Amniotic epithelial cell (primary cell): ENCODE measurements at places on chromosomes 4 and X.
A peak's percentile ranks its signal among the peaks of the same experiment; 100 is the strongest.

DNA sequence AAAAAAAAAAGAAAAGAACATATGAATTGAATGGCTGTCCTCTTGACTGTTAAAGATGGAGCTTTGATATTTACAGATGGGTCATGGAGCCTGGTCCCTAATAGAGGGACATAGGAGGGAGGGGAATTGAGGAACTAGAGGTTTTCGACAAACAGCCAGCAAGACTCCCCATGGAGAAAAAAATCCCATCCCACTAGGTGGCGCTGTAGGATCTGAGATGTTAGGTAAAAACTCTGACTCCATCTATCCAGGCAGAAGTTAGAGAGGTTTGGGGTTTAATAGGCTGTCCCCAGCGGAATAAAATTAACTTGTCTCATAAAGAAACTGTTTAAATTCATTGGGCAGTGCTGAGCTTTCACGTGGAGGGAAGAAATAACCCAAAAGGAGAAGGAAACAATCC, 45.9 kb downstream of the HMGB2 start:
- peak; percentile 75 for DNase-seq

DNA sequence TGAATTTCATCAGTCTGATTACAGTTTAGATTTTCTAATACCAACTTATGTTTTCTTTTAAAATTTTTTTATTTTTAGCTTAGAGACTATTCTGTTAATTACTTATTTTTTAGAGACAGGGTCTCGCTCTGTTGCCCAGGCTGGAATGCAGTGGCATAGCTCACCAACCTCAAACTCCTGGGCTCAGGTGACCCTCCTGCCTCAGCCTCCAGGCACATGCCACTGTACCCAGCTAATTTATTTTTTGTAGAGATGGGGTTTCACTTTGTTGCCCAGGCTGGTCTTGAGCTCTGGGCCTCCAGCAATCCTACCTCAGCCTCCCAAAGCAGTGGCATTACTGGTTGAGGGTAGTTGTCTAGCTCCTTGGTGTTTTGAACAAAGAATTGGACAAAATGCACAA, 102.0 kb downstream of the KLHL8 start:
- DNase-seq: no peak

DNA sequence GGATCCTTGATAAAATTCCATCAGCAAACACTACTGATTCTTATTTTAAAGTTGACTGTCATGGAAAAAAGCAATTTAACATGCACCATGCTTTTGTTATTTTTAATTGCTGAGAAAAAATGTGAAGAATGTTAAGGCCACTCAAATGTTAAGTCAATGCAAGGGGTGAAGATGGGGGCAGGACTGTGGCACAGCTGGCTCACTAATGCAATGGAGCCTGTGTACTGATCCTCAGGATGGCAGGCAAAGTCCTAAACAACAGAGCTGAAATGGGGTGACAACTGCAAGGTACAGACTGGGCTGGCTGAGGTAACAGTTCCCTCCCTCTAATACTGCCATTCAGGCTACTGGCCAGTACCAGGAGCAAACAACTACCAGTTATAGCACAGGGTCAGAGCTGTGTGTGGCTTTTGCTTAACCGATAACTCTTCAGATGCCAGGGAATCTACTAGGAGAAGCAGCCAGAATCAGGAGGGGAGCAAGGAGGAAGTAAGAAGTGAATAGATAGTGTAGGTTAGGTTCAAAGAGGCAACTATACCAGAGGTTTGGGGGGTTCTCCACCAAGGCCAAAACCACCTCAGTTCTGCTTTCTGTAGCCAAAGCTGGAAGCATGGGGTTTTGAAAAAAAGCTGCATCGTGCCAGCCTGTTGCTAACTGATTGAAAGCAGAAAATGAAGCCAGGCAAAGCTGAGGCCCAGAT, 372.6 kb downstream of the OPHN1 start:
- DNase-seq: peak; percentile 3

DNA sequence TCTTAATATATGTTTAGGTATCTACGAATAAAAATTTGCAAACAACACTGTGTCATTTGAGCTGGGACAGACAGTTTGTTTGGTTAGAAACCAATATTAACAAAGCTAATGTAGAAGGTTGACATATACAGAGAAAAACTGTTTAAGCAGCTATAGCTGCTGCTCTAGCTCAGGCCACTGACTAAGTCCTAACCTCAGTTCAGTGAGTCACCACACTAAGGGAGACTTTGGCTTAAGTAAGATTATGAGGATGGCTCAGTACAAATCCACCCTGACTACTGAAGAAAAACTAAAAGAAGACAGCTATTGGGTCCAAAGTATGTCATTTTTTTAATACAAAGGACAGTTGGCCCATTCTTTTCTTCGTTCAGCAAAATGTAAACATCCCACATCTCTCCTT, 717.3 kb upstream of the ACTRT1 start:
- peak; percentile 6 for DNase-seq

- DNase-seq: peak; percentile 53
These were observed 132.8 kb upstream of the MAP9 start for GRCh38 chr4:155509555-155509954.

DNA sequence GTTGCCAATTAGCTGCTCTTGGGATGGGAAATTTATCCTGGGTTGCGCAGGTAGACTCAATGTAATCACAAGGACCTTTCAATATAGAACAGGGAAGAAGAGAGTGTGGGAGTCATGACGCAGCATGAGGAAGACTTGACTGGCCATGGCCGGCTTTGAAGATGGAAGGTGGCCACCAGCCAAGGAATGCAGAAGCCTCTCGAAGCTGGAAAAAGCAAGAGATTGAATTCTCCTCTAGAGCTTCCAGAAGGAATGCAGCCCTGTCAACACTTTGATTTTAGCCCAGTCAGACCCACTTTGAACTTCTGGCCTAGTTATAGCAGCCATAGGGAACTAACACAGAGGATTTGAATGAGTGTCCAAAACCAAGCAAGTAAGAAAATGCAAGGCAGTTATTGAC, 14.7 kb upstream of the SH3KBP1 start:
- no peak for DNase-seq

DNA sequence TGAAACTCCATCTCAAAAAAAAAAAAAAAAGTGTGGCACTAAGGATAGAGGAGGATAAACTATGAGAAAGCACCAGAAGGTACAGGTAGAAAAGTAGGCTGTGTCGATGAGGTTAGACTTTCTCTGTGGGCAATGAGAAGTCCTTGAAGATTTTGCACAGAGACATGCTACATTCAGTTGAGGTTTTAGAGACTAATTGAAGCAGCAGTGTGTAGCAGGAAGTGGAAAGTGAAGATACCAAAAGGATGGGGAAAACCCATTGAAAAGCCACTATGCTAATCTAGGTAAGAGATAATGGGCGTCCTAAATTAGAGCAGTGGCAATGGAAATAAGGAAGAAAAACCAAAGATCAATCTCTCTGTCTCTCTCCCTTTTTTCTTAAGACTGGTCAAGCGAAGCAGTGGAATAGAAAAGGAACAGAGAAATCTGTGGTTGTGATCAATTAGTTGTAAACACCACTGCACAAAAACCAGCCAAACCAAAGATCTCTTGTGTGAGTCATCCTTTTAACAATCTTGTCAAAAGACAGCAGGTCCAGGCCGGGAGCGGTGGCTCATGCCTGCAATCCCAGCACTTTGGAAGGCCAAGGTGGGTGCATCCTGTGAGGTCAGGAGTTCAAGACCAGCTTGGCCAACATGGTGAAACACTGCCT, 3.5 kb downstream of the SPINK2 start:
- no peak for DNase-seq

DNA sequence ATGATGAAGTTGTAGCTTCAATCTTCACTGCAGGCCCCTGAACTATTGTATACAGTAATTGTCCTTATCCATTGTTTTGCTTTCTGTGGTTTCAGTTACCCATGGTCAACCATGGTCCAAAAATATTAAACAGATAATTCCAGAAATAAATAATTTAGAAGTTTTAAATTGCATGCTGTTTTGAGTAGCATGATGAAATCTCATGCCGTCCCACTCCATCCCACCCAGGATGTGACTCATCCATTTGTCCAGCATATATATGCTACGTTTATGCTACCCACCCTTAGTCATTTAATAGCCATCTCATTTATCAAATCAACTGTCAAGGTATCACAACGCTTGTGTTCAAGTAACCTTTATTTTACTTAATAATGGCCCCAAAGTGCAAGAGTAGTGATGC, 34.5 kb downstream of the IQCM start:
- peak; percentile 76 for DNase-seq
